ENCODE measurements at places on chromosomes 3 and 15.

DNA sequence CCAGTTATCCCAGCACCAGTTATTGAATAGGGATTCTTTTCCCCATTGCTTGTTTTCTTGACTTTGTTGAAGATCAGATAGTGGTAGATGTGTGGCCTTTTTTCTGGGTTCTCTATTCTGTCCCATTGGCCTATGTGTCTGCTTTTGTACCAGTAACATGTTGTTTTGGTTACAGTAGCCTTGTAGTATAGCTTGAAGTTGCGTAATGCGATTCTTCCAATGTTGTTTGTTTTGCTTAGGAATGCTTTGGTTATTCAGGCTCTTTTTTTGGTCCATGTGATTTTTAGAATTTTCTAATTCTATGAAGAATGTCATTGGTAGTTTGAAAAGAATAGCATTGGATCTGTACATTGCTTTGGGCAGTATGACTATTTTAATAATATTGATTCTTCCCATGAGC lies 94.3 kb upstream of the CHMP2B start:
- DNase-seq = no peak

DNA sequence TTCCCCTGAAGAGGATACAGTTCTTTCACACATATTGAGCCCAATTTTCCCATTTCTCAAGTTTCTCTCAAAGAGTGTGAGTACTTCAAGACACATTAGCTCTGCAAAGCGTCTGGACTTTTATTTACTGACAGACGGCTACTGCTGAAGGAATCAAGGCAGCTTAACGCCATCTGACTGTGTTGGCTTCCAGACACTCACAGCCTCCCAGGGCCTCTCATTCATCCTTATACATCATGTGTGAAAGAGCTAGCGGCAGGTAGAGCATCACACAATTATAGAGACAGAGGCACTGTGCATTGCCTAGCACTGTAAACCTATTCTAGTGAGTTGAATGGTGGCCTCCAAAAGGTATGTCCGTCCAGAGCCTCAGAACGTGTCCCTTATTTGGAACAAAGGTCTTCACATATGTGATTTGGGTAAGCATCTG lies 284.1 kb upstream of the STT3B start:
- no peak for DNase-seq

GRCh38 chr15:90873998-90874605 lies 5.7 kb downstream of the FURIN start:
- DNase-seq = no peak

DNA sequence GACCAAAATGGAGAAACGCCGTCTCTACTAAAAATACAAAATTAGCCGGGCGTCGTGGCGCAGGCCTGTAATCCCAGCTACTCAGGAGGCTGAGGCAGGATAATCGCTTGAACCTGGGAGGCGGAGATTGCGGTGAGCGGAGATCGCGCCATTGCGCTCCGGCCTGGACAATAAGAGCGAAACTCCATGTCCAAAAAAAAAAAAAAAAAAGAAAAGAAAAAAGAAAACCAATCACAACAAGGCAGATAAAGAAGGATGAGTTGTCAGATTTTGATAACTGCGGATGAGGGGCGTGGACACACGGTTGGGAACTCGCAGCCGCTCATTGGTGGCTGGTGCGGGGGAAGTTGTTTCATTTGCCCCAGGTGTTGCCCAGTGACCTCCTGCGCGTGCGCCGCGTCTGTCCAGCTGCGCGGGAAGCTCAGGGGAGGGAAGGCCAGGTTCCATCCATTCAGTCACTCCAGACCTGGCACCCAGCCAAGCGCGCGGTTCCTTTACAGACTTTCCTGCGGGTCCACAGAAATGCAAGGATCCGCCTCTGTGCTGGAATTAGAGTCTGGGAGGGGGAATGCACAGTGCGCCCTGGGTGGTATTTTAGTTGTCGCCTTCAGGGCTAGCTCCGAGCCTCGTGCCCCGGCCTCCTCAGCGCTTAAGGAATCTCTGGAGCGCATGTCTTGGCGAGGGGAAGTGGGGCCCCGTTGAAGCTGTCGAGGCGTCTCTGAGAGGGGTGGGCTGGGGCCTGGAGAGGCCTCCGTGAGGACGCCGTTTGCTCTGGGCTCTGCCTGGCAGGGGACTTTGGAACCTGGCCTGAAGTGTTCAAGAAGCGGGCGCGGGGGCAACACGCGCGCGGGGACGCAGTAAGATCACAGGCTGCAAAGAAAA lies 708 bp upstream of the GCHFR start:
- no peak for DNase-seq

GRCh38 chr3:45942051-45942825 lies 1.0 kb upstream of the CXCR6 start:
- no peak for DNase-seq

DNA sequence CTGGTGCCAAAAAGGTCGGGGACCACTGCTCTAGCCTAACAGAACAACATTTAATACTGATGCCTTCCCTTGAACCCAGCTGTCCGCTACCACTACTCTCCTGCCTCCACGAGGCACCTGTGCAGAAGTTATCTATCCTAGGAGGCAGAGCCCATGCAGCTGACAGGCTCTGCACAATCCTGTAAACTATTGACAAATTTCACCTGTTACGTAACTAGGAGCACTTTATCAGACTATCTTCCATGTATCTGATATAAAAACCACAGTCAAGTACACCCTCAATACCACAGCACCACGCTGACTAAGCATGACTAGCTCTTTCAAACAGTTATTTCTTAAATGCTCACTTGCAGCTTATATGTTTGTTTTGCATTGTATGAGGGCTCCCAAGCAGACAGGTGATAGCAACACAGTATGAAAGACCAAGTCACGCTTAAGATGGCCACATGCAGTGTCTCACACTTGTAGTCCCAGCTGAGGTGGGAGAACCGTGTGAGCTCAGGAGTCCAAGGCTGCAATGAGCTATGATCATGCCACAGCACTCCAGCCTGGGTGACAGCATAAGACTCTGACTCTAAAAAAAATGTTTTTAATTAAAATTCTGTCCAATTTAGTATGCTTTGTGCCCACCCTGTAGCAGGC lies 4.5 kb upstream of the IL17RC start:
- DNase-seq = no peak

DNA sequence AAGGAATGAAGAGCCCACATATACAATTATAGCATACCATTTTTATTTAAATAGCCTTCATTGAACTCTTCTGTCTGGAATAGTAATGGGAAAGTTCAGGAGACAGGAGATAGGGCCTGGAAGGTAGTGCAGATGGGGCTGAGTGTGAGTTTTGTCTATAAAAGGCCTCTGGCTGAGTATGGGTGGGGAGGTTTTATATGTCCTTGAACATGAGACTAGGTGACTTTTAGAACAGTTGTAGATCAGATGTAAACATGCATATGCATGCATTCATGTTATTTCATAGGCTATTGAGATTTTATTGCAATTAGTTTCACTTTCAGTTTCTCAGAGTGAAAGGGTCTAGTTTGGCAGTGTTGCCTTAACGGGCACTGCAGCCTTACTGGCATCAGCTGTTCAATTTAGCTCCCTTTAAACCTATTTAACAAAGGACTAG lies 27.1 kb downstream of the CGGBP1 start:
- no peak for DNase-seq
